Adipocyte (in vitro differentiated cells): ENCODE measurements at places on chromosomes 13 and 19.

- peak; percentile 7 for DNase-seq
These were observed 145.7 kb downstream of the COL4A1 start for GRCh38 chr13:110161112-110161882.

DNA sequence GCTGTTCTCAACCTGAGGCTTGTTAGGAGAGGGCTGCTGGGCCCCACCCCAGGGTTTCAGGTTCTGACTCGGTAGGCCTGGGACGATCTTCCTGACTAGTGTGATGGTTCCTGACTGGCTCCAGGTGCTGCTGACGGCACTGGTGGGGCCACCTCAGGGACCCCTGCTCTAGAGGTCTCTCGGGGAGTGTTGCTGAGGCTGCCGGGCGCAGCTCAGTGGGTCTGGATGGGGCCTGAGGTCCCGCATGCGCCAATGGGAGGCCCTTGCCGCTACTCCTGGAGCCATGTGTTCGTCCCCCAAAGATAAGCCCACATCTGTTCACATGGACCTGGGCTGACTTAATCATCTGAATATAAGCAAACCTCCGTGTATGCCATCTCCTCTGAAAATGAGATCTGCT, 133.0 kb downstream of the ATP11A start:
- no peak for DNase-seq

DNA sequence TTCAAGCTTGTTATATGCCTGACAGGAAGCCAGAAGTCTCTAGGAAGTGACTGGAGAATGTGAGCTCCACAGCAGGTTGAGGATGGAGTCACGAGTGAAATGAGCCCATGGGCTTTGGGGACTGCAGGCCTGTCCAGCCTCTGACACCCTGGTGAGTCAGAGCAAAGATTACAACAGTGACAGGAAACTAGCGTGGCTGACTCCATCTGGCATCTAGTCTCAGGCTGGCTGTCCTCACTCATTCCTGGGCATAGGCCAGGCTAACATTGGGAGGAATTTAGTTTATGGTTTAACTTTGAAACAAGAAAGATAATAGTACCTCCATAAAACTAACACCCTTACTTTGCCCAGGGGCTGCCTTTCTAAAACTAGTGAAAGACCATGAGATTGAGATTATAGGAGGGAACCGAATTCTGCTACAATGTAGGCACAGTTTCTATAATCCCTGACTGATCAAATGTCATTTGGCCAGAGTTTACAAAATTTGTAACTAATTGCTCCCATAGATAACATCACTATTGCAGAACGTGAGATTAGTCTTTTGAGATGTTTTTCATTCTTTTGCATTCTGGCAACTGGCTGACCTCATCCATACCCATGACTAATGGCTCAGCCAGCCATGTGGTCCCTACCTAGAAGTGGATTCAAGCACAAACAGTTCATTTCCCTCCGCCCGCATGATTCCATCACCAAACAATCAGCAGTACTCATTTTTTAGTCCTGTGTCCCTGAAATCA, 28.4 kb downstream of the PSG1 start:
- peak; percentile 97 for DNase-seq

DNA sequence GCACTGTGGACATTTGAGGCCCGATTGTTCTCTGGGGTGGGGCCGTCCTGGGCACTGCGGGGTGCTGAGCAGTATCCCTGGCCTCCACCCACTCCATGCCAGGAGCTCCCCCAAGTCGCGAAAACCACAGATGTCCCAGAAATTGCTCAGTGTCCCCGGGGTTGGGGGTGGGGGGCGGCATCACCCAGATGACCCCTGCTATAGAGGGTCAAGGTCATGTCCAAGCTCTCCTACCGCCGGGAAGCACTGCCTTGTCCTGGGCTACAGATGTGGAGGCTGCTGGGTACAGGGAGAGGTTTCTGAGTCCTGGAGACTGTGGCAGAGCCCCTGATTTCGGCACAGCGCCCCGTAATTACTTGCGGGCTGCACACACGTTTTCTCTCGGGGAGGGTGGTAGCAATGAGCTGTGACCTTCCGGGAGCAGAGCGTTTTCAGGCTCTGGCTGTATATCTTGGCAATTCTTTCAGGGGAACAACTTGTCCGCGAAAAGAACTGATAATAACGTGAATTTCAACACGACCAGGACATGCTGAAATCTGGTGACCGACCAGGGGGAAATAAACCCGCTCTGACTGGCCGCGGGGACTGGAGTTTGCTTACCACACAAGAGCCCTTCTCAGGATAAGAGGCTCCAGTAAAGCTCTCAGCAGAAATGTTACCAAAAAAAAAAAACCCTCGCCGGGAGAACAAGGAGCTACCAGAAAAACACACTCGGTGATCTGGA, 68.1 kb downstream of the GNG7 start:
- no peak for DNase-seq

GRCh38 chr19:50311723-50312635, 17.2 kb downstream of the KCNC3 start:
- DNase-seq: no peak

DNA sequence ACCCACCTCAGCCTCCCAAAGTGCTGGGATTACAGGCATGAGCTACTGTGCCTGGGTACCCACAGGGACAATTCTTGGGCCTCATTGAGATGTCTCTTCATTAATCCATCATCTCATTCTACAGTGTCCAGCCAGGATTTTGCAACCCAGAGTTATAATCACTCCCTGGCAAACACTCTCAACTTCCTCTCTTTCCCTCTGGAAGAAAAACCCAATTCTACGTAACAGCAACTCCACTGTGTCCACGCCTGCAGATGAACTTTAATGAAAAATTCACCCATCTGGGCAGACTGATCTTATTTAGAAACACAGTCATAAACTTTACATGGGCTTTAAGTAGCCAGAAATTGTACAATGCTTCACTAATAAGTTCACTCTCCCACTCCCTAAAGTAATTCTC, 90.1 kb upstream of the ABCC4 start:
- no peak for DNase-seq

DNA sequence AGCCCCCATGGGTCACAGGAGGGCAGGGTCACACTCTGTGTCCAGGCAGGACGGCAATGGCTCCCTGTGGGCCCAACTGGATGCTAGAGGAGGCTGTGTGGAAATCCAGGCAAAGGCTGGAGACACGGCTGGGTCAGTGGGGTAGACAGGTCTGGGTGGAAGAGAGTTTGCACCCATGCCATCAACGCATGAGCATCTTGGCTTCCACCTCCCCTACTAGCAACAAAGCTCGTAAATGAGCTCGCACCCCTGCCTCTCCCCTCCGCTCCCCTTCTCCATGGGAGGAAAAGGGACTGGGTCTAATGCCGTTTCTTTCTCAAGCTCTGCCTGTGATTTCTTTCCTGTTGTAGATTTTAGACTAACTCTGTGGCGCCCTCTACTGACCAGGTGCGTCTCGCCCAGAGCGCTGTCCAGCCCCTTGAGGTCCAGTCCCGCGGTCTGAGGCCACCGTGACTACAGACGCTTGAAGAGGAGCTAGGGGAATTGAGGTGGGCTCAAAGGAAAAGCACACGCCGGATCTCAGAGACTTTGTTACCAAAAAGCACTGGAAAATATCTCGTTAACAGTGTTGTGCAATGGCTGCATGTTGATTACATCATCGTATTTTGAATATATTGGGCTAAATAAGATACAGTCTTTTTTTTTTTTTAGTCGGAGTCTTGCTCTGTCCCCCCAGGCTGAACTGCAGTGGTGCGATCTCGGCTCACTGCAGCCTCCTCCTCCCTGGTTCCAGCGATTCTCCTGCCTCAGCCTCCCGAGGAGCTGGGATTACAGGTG, 50.7 kb upstream of the USP29 start:
- DNase-seq: no peak

- DNase-seq: no peak
These were observed 221.7 kb upstream of the SPRY2 start for GRCh38 chr13:80562433-80563156.

DNA sequence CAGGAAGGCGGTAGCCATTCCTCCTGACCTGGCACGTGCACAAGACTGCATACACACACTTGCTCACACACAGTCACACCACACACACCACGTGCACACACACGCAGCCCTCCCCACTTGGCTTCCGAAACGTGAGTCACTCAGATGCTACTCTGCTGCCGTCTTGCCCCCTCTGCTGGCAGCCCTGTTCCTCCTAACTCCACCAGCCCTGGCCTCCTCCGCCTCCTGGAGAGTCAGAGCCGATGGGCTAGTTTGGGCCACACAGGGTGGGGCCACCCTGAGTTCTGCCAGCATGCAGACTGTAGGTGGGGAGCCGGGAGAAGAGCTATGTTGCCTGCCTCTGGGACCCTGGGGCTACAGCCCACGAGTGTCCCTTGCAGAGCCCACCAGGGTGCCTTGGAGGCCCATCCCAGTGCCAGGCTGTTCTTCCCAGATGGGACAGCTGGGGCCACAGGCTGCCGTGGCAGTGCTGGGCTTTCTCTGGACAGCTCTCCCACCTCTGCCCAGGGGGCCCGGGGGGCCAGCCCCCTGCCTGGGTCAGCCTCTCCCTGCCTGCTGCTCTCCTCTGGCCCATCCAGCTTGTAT, 12.1 kb downstream of the PIN1 start:
- DNase-seq: peak; percentile 80

GRCh38 chr13:113901642-113902041, 37.8 kb upstream of the GAS6 start:
- DNase-seq: no peak

DNA sequence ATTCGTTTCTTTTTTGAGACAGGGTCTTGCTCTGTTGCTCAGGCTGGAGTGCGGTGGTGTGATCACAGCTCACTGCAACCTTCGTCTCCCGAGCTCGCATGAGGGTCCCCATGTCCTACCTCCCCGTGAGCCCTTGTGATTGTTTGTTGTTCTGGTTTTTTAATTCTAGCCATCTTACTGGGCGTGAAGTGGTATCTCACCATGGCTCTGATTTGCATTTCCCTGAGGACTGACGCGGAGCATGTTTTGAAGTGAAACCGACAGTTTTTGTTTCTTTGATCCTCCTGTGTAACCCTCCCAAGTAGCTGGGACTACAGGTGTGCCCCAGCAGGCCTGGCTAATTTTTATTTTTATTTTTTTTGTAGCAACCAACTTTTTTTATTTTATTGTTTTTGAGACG, 21.7 kb downstream of the GNG7 start:
- no peak for DNase-seq

GRCh38 chr19:4295972-4296771, 6.0 kb downstream of the TMIGD2 start:
- no peak for DNase-seq

DNA sequence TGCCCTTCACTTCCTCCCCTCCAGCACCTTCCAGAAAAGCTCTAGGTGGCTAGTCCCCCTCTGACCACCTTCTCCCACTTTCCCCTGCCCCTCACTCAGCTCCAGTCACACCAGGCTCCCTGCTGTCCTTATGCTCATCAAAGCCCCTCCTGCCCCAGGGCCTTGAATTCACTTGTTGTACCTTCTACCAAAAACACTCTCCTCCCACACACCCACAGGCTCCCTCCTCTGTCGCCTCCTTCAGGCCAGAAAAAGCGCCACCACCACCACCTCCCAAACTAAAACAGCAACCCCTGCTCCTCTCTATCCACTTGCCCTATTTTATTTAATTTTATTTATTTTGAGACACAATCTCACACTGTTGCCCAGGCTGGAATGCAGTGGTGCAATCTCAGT, 4.8 kb upstream of the CEACAM16 start:
- no peak for DNase-seq

DNA sequence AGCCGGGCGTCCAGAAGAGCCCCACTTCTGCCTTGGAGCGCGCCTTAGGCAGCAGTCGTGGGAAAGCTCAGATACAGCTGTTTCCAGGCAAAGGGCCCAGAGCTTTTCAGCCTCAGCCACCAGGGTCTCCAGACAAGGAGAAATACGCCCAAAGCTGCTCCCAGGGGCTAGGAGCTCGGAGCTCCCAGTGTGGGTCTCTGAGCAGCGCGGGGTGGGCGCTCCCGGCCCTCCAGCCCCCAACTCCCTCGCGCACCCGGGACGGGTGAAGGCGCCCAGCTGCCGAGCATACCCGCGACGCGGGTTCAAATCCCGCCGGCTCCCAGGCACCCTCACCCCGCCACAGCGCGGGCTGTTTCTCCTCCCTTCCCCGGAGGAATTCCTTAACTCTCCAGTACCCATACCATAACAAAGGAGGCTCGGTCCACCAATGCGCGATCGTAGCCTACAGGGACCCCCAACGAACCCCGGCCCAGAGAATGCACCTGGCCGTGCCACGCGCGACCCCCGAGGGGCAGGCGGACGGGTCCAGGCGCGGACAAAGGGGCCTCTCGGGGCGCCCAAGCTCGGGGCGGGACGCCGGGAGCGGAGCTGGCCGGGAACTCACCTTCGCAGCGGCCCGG, 507 bp downstream of the COL4A1 start:
- DNase-seq: peak; percentile 80

DNA sequence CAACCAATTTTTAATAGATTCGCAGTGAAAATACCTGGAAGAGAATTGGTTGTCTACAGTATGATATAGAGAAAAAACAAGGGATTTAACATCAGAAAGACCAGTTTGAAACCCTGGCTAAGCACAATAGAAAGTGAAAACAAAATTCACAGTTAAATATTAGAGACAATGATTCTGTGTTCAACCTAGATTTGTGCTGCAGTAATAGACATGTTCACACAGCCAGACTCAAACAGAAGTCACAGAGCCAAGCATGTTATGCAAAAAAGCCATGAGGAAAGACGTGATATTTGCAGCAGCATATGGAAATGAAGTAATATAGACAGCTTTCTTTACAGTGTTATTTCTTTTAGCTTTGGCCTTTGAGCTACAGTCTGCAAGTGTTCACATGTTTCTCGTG, 48.1 kb downstream of the SCEL start:
- DNase-seq: no peak

GRCh38 chr13:39968646-39969475, 313.4 kb downstream of the COG6 start:
- no peak for DNase-seq

DNA sequence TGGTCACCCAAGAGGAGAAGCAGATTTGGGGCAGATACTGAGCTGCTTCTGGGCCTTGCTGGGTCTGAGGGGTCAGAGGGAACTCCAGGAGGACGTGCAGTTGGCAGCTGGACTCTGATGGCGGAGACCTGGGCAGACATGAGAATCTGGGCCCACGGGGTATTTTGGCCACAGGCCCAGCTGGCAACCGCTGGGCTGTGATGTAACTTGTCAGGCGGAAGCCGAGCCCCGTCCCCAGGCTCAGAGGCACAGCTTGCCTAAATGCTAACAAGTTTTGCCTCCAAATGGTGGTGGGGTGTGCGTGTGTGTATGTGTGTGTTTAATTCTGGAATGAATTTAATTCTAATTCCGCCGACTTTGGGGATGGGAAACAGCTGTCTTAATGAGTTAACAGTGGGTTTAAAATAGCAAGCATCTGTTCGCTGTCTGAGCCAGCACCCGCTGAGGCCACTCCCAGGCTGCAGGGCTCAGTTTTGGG, 11.6 kb downstream of the ZNRF4 start:
- peak; percentile 42 for DNase-seq
